ENCODE measurements at places on chromosomes 11 and 22.

- DNase-seq, result no peak
These were observed 1.1 kb downstream of the TTLL12 start for GRCh38 chr22:43185860-43186261.

DNA sequence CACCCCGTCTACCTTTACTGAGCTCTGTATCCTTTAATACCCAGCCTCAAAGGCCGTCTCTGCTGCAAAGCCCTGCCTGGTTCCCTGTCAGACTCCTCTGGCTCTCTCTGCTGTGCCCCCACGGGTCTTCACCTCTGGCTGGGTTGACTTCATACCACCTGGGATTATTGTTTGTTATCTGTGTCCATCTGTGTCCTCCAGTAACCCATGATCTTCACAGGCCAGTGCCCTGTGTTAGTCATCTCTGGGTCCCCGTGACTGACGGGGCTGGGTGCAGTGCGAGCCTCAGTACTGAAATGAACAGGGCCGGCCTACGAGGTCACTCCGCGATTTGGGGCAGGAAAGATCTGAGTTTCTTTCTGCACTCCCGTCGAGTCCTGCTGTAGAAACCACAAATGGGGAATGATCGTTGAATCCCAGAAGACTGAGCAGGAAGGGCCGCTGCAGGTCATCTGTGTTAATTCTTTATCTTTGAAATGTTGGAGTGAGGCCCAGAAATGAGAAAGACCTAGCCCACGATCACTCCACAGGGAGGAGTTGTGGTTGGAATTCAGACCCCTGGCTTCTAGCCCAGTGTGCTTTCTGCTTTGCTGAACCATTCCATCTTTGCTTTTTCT lies 12.3 kb upstream of the TUB start:
- peak; percentile 88 for DNase-seq

GRCh38 chr11:74677131-74677530 lies 54.1 kb downstream of the CHRDL2 start:
- no peak for DNase-seq

- DNase-seq, result no peak
These were observed 16.5 kb downstream of the PRPF19 start for GRCh38 chr11:60889869-60890311.

- no peak for DNase-seq
These were observed 193.2 kb upstream of the PLET1 start for GRCh38 chr11:112453601-112454577.

- peak; percentile 18 for DNase-seq
These were observed at the start of gene SYT9 for GRCh38 chr11:7251836-7252682. TSS of gene SYT9 (plus strand) at chr11:7251904. CDS start at chr11:7252187, 283 bp downstream.

DNA sequence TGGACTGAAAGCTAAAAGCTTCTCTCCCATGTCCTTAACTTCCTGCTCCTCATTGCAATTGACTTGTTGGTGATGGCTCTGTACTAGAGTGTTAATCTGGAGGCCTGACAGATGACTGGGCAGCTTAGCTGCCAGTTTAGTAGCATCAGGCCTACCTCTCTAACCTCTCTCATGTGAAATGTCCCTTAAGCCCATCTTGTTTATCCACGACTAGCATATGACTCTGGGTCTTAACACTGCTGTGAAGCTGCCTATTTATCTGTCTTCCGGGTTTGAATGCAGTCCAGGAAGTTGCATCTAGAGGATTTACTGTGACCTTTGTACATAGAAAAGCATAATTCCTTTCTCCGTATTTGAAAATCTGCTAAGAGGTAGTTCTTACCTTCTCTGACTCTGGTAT lies 85.3 kb upstream of the HORMAD2 start:
- peak; percentile 38 for DNase-seq

GRCh38 chr11:105297463-105297862 lies 157.9 kb upstream of the CARD18 start:
- peak; percentile 55 for DNase-seq

GRCh38 chr11:19868281-19868821 lies 155.7 kb downstream of the NAV2 start:
- DNase-seq, result peak; percentile 83

- no peak for DNase-seq
These were observed 47.1 kb upstream of the CSNK2A3 start for GRCh38 chr11:11400121-11400520.

DNA sequence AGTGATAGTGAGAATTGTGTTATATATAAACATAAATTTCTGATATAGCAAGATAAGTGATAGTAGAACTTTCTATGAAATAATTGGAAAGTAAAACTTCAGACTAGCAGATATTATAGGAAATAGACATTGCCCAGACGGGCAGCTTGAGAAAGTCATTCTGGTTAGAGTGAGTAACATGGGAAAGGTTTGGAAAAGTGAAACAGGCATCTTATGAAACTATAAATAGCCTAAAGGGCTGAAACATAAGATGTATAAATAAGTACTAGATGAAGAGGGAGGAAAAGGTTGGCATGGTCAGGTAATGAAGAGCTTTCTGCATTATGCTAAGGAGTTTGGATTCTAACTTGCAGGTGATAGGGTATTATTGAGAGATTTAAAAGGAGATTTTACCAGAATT lies 101.3 kb downstream of the DYNC2H1 start:
- no peak for DNase-seq

DNA sequence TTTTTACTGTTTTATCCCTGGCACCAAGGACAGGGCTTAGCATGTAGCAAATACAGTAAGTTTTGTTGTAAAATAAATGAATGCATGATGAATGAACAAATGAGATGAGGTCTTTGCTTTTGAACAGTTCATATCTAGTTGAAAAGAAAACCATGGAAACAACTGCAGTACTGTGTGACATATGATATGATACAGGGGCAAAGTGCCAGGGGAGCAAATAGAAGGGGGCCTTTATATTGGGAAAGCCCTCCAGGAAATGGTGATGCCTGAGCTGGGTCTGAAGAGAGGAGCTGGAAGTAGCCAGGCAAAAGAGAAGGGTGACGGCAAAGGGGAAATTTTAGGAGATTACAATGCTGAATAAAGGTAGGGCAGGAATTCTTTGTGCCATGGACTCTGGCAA lies 63.8 kb upstream of the UCP3 start:
- no peak for DNase-seq

- no peak for DNase-seq
These were observed 19.2 kb upstream of the OR56A3 start for GRCh38 chr11:5922749-5923426.

GRCh38 chr22:26585104-26585790 lies 4.7 kb downstream of the TPST2 start:
- DNase-seq, result peak; percentile 84

DNA sequence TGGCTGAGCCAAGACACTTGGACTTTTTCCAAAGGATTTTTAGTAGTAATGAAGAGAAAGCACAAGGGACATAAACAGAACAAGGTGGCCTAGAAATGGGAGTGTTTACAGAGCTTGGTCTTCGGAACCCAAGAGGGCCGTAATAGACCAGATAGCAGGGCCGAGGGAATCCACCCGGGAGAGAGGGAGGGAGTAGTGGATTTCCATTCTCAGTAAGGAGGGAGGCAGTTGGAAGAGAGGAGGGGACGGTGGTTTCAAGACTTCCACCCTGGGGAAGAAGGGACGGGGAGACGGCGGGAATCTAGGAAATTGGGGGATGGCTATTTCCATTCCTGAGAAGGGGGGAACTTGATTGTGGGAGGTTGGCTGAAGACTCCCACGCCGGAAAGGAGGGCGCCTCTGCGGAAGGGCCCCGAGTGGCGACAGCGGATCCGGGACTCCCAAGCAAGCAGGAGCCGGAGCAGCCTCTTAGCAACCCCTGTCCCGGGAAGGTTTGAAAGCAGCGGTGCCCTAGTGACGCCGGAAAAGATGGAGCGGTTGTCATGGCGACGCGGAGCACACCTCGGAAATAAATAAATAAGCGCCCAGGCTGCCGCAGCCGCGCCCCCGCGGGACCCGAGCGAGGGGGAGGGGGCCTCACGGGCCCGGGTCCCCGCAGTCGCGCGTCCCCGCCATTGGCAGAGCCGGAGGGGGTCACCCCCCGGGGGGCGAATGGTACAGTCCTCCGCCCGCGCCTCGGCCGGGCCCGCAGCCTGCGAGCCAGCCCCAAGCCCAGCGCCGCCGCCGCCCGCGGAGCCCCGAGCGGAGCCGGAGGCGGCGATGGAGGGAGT lies 31.6 kb downstream of the EIF3F start:
- peak; percentile 70 for DNase-seq

DNA sequence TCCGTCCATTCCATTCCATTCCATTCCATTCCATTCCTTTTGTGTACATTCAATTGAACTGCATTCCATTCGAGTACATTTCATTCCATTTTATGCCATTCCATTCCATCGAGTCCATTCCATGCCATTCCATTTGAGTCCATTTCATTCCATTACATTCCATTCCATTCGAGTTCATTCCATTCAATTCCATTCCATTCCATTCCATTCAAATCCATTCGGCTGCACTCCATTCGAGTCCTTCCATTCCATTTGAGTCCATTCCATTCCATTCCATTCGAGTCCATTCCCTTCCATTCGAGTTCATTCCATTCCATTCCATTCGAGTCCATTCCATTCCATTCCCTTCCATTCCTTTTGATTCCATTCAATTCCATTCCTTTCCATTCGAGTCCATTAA lies 4800.6 kb upstream of the OR11H1 start:
- no peak for DNase-seq

DNA sequence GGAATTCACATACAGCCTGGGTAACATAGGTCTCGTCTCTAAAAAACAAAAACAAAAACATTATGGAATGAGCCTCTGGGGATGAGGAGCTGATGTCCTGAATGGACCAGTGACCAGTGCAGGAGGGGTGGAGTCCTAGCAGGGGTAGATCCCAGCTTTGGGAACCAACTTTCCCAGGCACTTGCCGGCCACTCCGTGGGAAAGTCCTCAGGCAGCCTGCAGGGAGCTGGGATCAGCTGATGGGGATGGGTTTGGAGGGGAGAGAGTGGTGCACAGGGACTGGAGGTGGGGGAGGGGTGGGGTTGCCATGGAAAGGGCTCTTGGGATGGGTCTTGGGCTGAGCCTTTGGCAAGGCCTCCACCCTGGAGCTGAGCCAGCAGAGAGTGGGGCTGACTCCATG lies 19.1 kb downstream of the MGAT3 start:
- no peak for DNase-seq

GRCh38 chr11:44564670-44565210 lies 723 bp upstream of the CD82 start:
- DNase-seq, result peak; percentile 72

GRCh38 chr11:129414144-129414872 lies 38.7 kb downstream of the BARX2 start:
- no peak for DNase-seq

GRCh38 chr22:29224859-29225410 lies 19.2 kb downstream of the EMID1 start:
- DNase-seq, result no peak

- no peak for DNase-seq
These were observed 3.5 kb upstream of the ZNF74 start for GRCh38 chr22:20390394-20390907.

- DNase-seq, result peak; percentile 22
These were observed 27.0 kb downstream of the GDPD5 start for GRCh38 chr11:75498556-75499255.

GRCh38 chr11:121578251-121578976 lies 125.6 kb upstream of the SORL1-AS1 start:
- DNase-seq, result peak; percentile 50

- no peak for DNase-seq
These were observed 11.2 kb downstream of the BARX2 start for GRCh38 chr11:129386795-129387397.

GRCh38 chr11:128057786-128058395 lies 529.5 kb downstream of the ETS1 start:
- no peak for DNase-seq

DNA sequence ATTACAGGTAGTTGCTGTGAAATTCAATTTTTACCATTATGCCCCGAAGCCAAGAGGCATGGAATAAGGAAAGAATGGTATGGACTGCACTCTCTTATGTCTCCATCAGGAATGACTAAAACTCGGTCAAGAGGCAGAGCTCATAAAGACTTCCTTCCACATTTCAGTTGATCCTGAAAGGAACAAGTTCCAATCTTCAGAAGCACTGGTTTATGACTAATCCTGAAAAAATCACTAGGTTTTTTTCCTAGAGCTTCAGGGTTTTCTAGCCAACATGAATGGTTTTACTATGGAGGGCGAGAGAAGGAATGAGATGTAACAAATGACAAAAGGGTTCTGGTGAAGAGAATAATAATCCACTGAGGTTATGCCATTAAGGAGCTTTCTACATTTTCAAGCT lies 832.2 kb downstream of the NTM start:
- DNase-seq, result peak; percentile 75

GRCh38 chr22:18012531-18012930 lies 11.8 kb downstream of the MICAL3 start:
- peak; percentile 59 for DNase-seq

DNA sequence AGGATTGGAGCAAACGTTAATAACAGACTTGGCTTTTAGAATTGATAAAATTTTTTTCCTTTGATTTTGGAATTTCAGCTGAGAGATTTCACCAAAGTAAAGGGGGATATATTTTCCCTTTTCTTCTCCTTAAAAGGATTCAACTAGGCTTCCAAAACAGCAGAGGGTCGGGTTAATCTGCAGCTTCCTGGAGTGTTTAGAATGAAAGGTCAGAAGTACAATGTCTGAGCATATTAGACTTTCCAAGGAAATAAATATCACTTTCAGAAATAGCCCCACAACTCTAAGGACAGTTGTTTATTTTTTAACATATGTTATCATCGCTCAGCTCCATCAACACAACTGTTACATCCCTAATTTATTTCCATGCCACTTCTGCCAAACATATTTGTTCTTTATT lies 1532.9 kb upstream of the RAG2 start:
- DNase-seq, result no peak

GRCh38 chr11:68447015-68447801 lies 13.3 kb upstream of the PPP6R3 start:
- peak; percentile 59 for DNase-seq

DNA sequence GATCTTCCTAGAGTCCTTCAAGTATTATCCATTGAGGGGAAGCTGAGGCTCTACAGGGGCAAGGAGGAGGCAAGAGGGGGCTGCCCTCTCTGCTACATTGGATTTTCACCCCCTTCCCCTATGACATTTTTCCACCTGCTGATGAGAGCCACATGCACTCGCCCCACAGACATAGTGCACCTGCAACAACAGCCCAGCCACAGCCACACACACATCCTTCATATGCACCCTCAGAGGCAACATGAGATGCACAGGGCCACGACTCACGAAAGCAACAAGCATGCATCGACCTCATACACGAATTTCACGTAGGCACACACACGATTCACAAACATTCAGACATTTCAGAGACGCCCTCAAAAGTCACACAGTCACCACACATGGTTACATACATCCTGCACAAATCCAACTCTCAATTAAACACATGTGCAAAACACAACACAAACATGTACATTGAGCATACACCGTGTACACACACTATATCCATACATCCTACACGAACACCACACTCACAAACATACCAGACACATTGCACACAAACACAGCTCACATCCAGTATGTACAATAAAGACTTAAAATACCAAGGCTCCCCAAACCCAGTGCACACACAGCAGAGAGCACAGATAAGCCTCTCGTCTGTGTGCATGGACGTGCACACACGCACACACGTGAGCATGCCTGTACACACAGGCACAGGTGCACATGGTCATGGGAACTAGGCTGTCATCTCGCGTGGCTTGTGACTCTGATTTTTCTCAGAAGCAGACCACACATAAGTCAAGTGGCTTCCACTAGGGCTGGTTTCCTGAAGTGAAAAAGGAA lies 6.3 kb upstream of the LRRC32 start:
- no peak for DNase-seq

All from fibroblast of skin of abdomen (primary cell).